ENCODE measurements at places on chromosomes 1 and 21.

- DNase-seq: no peak
Measured at GRCh38 chr1:36938819-36939218, 95.5 kb downstream of the GRIK3 start.

GRCh38 chr1:224448453-224449017, 13.9 kb upstream of the WDR26 start:
- DNase-seq: no peak

- DNase-seq: no peak
Measured at GRCh38 chr1:155809088-155809487, 47.9 kb downstream of the GON4L start.

DNA sequence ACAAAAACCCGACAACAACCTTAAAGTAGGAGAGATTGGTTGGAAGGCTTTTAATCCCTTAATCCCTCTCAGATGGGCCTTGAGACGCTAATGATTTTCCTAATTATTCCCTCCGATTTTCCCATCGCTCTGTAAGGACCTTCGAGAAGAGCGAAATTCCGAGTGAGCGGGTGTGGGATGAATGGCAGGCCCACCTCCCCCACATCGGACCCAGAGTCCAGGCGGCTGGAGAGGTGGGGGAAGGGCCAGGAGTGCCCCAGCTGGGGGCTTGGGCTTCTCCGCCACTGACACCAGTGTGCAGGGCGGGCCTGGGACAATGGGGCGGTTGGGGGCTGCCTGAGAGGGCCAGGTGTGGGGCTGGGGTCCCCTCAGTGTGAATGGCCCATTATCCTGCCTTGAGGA, 23.4 kb downstream of the RHBG start:
- DNase-seq: no peak

DNA sequence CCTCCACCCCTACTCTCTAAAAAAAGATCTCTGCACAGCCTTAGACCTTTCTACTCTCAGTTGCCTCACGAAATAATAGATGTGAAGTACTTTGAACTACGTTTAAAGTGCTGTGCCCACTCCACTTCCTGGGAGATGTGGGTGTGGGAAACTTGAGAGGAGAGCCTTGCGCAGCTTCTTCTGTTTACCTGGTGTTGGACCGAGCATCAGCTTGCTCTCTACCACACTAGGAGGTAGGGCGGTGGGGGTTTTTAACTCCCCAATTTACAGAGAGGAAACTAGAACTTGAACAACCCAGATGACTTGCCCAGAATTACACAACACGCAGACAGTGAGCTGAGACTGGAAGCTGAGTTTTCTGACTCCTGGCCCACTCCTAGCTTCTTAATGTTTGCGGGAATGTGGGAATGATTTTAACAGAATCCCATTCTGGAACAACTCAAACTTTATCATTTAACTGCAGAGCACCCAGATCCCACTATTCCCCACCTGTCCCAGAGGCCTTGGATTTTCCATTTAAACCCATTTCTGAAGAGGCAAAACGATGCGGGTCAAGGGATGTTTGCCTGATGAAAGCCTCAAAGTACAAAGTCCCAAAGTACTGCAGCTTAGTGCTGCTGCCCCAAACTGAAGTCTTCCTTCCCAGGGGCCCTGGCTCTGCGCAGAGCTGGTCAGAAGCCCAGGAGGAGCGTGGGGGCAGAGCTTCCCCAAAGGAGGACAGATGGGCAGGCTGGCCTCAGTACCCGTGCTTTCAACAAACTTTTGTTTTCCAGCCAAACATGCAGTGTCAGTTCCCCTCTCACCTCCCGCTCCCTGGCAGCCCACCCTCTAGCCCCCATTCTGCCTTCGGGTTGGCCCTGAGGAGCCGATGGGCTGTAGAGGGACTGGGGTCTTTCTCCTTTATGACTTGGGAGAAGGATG, 19.0 kb downstream of the BTG2 start:
- no peak for DNase-seq

DNA sequence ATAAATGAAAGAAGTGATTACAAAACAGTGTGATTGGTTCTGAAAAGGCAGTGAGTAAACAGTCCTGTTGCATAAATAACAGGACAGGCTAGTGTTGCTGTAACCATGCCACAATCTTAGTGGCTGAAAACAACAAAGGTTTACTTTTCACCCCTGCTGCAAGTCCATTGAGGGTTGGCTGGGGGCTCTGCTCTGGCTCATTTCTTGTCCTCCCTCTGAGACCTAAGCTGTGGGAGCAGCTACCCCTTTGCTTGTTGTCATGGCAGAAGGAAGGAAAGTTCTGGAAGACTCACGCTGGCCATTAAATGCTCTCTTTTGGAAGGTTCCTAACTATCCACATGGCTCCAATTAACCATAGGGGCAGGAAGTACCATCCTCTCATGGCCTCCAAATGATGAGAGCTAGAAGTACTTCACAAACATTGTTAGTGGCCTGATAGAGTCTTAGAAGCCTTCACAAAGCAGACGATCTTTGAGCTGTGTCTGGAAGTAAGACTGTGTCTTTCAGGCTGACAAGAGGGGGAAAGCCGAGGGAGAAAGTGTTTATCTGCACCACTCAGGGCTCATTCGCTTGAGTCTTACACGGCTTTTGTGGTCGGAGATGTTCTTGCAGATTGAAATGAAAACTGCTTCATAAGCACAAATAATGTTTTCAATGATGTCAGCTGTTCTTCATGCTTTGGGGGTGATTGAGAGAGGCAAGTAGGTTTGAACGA, 11.9 kb downstream of the RCSD1 start:
- DNase-seq: no peak
